ENCODE measurements at places on chromosomes 1 and 21.

- peak; percentile 65 for DNase-seq
Observed at GRCh38 chr1:235867903-235868469, 1.3 kb upstream of the LYST start.

GRCh38 chr1:19764848-19765247, 34.9 kb downstream of the TMCO4 start:
- no peak for DNase-seq

- no peak for DNase-seq
Observed at GRCh38 chr1:239951511-239952140, 140.1 kb upstream of the FMN2 start.

DNA sequence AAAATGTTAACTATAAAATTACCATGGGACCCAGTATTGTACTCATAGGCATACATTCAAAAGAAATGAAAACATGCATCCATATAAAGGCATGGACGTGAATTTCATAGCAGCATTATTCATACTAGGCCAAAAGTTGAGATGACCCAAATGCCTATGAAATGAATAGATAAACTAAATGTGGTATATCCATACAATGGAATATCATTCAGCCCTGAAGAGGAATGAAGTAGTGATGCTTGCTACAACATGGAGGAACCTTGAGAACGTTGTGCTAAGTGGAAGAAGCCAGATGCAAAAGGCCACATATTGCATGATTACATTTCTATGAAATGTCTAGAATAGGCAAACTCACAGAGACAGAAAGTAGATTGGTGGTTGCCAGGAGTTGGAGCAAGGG, 127.1 kb upstream of the IPO9 start:
- no peak for DNase-seq

DNA sequence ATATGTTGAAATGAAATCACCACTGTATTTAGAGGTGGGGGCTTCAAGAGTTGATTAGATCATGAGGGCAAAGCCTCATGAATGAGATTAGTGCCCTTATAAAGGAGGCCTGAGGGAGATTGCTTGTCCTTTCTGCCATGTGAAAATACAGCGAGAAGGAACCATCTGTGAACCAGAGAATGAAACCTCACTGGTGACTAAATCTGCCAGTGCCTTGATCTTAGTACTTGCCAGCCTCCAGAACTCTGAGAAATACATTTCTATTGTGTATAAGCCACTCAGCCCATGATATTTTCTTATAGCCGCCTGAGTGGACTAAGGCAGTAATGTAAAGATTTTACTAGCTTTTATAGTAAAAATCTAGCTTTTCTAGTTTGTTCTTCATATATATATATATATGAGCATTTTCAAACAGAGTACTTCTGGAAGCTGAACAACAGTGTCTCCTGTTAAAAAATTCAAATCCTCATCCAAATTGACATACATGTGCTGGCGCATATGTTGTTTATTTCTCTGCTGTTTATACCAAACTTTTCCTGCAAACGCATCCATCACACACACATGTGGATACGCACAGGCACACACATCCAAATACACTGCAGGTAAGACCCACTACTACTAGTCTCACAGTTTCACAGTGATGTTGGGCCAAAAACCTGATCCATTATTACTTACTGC, 213.1 kb downstream of the RGS7 start:
- no peak for DNase-seq

DNA sequence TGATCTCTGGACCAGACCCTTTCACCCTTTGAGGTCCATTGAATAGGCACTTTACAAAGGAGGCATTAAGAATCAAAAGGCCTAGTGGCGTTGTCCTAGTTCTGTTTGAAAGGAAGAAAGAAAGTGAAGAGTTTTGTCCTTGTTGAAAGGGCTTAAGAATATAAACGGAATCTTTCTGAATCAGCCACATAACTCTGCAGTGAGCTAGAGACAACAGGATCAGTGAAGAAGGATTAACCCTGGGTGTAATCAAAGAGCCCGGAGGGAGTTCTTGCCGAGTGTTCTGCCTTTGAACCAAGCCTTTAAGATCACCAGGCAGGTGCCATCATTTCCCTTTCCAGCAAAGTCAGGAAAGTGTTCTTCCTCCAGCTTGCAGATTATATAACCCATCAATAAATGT, 54.8 kb upstream of the CNTN2 start:
- DNase-seq = no peak
